DND-41 (cell line): ENCODE measurements at places on chromosomes 3 and 15.

- DNase-seq = no peak
Measured at GRCh38 chr3:133532951-133533350, 40.5 kb upstream of the CDV3 start.

DNA sequence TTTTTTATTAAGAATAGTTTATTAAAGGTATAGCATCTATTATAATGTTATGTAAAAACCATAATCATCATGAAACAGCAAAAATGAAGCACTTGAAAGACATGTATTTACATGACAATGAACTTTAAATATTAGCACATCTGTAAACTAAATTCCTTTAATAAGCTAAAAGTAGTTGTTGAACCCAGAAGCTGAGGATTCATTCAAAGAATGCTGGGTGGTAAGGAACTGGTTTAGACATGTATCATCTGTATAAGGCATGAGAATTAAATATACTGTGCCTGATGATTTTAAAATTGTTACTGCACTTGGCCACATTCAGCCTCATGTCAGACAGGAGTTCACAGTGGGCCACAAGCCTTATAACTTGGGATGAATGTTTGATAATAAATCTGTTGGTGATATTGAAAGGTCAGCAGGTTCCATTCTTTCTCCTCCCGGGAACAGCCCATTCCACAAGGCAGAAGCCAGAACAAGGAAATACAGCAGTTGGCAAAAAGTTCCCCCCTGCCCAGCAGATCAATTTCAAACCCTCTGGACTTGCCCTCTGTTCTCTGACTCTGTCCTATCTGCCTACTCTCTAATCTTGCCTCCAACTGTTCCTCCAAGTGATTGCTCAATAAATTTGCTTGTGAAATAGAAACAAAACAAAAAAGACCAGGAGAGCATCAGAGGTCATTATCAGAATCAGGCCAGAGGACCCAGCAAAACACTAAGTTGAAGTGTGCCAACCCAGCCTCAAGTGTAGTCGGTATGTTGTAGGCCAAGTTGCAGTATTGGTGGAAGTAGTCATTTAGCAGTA, 49.8 kb upstream of the TEX264 start:
- no peak for DNase-seq

DNA sequence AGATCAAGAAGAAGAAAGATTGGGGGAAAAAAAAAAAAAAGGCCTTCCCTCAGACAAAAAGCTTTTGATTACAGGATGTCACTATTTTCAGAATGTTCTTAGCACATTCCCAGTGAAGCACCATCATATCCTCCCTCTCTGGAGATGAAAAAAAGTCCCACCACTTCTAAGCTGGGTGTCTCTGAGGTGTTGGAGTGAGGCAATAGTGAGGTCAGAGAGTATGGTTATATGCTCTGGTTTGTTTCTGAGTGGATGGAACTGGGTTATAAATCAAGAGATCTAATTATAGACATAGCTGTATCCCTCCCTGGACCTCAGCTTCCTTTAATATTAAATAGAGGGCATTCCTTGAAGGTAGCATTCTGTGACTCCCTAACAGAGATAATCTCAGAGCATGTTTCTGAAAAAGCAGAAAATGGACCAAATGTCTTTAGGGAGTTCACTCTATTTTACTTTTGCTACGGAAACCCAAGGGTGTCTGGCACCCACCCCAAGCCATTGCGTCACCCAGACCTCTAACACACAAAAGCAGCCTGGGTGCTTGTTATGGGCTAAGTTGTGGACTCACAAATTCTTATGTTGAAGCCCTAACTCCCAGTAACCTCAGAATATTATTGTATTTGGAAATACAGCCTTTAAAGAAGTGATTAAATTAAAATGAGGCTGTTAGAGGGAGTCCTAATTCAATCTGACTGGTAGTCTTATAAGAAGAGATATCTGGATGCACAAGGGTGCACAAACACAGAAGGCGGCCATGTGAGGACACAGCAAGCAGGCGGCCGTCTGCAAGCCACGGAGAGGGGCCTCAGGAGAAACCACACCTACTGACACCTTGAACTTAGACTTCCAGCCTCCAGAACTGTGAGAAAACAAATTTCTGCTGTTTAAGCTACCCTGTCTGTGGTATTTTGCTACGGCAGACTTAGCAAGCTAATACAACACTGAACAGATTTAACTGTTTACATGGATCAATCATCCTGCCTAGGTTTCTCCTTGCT, 81.5 kb downstream of the MB21D2 start:
- no peak for DNase-seq

DNA sequence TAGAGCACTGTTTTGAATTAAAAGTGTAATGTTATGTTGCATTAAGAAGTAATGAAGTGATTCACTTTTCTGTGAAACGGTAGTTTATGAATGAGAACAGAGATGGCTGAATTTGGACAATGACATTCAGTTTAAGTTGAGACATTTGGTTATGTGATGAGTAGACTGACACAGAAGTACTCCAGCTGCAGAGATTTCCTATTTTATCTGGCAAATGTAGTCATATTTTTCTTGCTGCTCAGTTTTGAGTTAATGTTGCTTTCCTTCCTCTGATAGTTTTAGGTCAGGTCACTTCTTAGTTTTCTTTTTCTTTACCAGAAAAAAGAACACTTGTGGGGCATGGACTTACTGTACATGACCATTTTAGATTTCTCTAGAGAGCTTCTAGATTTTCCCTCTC, 51.2 kb downstream of the ASB7 start:
- DNase-seq = no peak

- DNase-seq = no peak
Measured at GRCh38 chr15:94027581-94027980, 203.8 kb upstream of the MCTP2 start.

DNA sequence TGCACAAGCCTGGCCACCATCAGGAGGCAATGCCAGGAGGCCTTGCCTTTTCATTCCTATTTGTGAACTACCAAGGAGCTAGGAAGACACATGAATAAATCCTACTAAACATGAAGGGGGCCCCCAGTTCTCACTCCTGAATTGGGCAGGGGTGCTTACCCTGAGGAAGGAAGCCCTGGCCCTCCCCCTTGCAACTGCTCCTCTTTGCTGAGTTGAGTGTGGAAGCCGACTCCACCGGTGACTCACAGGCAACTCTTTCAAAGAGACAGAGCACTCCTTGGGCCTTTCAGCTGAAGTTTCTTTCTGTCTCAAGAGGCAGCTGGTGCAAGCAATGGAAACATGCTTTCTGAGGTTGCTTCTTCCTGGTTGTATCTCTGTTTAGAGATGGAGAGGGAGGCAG, 1.7 kb downstream of the GABRG3 start:
- DNase-seq = no peak

GRCh38 chr3:133388696-133389395, 11.0 kb upstream of the BFSP2 start:
- DNase-seq = no peak

- no peak for DNase-seq
Measured at GRCh38 chr15:25931851-25932250, 68.7 kb upstream of the ATP10A start.

DNA sequence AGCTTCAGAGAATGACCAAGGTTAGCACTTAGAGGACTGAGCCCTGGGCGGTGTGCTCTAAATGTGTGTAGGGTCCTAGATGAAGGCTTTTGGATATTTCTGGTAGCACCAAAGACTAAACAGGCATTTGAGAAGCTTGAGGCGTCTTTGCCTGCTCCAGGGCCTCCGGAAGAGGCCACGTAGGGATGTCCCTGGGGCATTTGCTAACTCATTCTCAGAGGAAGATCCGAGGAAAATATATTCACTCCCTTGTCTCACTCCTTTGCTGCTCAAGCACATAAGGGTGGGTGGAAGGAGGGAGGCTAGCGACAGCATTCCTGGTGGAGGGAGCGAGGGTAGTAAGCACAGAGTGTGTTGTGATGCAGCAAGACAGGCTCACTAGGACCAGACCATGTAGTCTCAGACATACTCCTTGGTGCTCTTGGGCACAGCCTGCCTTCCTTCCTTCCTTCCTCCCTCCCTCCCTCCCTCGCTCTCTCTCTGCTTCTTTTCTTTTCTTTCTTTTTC, 38.5 kb upstream of the XCR1 start:
- no peak for DNase-seq

- no peak for DNase-seq
Measured at GRCh38 chr3:88235102-88235501, 85.3 kb downstream of the C3orf38 start.

DNA sequence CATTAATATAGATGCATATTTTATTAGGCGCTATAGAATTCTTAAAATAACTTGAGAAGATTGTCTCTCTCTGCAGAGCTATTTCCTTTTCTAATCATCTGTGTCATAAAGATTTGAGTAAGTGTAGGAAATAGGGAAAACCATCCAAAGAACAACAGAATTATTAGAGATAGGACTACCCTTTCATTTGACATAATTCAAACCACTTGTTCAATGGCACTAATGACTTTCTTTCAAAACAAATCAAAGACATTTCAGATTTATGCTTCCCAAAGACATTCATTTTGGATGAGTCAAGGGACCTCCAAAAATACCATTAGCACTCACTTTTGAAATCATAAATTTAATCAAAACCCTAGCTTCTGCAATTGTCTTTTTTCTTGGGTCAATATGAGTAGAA, 29.5 kb downstream of the PRICKLE2 start:
- DNase-seq = no peak
